IPS DF 6.9 (cell line): ENCODE measurements at places on chromosomes 1 and 21.

GRCh38 chr1:157961805-157962762 lies 31.4 kb upstream of the KIRREL1 start:
- DNase-seq, result no peak

GRCh38 chr1:65222340-65222940 lies 74.4 kb downstream of the AK4 start:
- DNase-seq, result no peak

DNA sequence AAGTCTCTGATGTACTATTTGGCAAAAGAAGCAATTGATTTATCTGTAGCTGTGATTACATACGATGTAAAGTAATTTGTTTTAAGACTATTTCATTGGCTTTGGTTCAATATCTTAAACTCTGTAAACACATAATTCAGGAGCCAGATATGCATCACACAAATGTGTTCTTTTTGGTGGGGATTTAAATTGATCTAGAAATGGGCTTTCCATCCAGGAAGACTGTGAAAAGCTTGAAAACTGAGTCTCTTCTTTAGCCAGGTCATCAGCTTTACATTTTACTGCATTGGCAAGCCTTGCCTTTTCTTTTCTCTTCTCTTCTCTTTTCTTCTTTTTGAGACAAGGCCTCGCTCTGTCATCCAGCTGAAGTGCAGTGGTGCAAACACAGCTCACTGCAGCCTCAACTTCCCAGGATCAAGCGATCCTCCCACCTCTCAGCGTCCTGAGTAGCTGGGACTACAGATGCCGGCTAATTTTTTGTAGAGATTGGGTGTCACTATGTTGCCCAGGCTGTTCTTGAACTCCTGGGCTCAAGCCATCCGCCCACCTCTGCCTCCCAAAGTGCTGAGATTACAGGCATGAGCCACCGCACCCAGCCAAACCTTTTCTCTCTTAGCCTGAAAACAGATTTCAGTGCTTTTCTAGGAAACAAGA lies 1.4 kb downstream of the RCAN3 start:
- DNase-seq, result no peak

- DNase-seq, result no peak
Measured at GRCh38 chr1:169915150-169915549, 21.5 kb upstream of the SCYL3 start.

DNA sequence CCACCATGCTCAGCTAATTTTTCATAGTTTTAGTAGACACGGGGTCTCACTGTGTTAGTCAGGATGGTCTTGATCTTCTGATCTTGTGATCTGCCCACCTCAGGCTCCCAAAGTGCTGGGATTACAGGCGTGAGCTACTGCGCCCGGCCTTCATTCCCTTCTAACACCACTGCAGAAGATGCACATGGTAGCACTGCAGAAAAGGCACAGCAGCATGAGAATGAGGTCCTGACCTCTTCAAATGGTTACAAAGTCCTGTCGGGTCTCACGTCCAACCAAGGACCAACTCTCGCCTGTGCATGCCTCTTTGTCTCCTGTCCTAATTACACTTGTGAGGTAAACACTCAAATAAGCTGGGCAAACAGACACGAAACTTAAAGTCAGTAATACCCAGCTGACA lies 83.0 kb upstream of the GCLM start:
- DNase-seq, result no peak

GRCh38 chr1:183584147-183584546 lies 6.1 kb downstream of the NCF2 start:
- DNase-seq, result no peak

DNA sequence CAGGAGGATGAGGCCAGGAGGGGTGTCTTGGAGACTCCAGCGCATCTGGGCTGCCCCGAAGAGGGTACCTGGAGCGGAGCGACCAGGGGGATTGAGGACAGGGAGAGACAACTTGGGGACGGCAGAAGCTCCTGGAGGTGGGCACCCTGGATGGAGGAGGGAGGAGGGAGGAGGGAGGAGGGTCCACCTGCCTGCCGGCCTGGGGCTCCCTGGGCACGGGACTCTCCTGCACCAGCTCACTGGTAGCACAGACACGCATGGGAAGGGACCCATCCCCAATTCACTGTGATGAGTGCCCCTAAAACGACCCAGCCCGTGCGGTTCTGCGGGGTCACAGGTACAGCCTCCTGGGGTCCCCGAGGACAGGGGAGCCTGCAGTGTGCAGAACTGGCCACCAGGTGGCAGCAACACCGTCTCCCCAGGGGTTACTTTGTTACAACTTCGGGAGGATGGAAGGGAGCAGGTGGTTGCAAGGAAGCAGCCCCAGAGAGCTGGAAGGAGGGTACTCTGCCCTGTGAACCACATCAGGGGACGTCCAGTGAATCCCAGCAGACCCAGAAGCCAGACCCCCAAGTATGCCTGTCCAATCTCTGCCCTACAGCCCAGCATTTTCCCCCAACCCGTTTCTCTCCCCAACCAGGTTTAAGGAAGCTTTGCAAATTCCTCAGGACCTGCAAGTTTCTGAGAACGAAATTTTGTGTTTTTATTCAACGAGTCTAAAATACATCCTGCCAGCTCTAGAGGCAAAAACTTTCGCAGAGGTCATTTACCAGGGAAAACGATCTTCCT lies 482.4 kb downstream of the NPHP4 start:
- peak; percentile 31 for DNase-seq

DNA sequence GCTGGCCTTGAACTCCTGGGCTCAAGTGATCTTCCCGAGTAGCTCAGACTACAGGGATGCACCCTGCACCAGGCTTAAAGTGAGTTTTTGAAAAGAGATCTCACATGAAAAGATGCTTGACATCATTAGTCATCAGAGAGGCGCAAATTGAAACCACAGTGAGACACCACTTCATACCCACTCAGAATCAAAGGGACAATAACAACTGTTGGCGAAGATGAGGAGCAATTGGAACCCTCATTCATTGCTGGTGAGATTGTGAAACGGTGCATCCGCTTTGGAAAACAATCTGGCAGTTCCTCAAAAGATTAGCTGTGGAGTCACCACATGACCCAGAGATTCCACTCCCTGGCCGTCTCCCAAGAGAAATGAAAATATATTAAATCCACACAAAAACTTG lies 122.3 kb downstream of the PGBD5 start:
- DNase-seq, result no peak

- DNase-seq, result no peak
Measured at GRCh38 chr1:3159121-3159520, 90.1 kb downstream of the PRDM16 start.

DNA sequence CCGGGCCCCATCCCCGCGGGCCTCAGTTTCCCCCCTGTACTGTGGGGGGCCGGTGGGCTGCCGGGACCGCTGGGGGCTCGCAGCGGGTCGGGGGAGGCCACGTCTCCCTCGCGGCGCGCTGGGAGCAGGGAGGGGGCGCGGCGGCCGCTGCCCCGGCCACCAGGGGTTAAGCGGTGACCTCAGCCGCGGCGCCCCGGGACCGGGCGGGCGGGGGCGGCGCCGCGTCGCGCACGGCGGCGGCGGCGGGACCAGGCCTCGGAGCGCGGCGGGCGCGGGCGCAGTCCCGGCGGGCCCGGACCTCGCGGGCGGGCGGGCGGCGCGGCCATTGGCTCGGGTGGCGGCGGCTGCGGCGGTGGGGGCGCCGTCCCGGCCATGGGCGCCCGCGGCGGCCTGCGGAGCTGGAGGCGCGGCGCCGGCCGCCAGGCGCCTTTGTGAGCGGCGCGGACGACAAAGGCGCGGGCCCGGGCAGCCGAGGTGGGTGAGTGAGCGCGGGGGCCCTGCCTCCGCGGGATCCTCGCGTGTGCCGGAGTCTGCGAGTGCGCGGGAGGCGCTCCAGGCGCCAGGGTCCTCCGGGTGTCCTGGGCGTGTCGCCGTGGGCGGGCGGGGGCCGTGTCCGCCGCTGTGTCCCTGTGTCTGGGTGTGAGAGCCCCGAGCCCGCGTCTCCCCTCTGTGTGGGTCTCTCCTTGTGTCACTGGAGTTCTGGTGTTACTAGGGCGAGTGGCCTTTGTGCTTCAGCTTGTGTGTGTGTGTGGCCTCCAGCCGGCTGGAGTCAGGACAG lies at the start of gene ARHGEF10L:
TSS of gene ARHGEF10L (plus strand) at position 222 of the 778 bp plus-strand sequence. CDS start 40,898 bp downstream, outside the sequence.
- no peak for DNase-seq

- DNase-seq, result no peak
Measured at GRCh38 chr1:160115545-160116282, at the start of gene ATP1A2. TSS of gene ATP1A2 (plus strand) at chr1:160115759. CDS start at chr1:160115862, 103 bp downstream.

DNA sequence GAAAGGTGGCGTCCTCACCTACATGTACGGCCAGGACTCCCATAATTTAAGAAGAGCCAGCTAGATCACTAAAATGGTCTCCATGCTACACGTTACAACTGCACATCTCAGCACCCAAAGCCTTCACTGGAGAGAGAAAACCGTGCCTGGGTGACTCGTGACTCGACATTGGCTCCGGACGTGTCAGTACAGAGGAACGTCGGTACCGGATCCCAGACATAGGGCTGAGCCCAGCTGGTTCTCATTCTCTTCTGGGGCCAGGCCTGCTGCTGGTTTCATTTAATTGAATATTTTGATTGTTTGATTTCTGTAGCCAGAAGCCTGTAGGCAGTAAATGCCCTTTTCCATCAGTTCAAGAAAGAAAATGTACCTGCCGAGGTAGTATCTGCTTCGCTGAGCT lies 93.1 kb downstream of the HHIPL2 start:
- DNase-seq, result no peak

- no peak for DNase-seq
Measured at GRCh38 chr1:99680270-99680669, 34.4 kb downstream of the PALMD start.

DNA sequence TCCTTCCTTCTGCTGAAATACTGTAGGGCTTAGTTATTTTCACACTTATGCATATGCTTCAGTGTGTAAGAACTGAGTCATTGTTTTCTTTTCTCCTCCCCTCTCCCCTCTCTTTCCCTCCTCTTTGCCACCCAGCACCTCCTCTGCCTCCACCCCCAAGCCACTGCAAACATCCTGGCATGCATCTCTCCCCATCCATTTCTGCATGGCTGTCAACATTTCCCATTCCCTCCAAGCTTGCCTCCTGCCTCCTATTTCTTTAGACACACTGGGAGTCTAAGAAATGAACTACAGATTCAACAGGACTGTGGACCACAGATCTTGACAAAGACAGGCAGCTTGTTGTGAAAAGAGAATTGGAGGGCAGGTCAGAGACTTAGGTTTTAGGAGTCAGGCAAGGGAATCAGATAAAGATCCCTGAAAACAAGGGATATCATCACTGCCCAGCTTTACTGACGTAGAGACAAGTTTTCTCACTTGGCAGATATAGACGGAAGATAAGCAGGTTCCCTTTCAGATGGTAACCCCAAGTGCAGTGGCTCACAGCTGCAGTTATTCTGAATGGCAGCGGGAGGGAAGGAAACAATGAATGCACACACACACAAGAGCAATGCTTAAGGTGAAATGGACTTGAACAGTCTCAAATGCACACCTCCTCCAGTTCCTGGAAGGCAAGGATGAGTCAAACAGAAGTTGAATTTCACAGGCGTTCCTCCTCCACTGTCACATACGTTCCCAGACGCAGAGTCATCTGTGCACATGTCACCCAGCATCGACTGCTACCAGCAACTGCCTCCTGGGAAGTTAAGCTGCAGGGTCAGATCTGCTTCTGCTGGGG lies 56.1 kb downstream of the HIVEP3 start:
- no peak for DNase-seq

DNA sequence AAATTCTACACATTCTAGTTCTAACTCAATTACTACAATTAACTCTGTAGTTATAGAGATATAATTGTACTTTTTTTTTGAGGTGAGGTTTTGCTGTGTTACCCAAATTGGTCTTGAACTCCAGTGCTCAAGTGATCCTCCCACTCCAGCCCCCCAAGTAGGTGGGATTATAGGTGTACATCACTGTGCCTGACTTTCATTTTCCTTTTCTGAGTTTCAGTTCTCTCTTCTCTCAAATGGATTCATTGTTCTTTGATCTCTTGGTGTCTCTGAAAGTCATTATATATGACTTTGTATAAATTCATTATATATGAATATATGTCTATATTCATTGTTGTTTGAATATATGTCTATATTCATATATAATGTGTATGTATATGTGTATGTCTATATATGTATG lies 74.0 kb upstream of the GALNT2 start:
- no peak for DNase-seq

- no peak for DNase-seq
Measured at GRCh38 chr1:240122639-240123613, 31.2 kb downstream of the FMN2 start.

- no peak for DNase-seq
Measured at GRCh38 chr1:236123563-236123962, 18.8 kb upstream of the GPR137B start.

GRCh38 chr1:8777867-8778266 lies 39.6 kb downstream of the RERE start:
- DNase-seq, result no peak

DNA sequence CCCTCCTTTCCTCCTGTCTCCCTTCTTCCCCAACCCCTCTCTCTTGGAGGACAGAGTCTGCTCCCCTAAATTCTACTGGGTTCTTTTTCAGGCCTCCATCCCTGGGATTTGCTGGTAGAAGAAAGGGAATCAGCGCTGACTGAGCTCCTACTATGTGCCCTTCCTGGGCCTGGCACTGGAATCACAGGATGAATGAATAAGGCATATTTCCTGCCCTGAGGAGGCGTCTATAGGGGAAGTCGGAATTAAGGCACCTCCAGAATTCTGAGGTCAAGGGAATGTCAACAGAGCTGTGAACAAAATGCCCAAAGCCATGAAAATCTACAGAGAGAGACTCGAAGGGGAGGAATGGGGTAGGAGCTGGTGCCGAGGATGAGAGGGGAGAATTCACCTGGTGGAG lies 17.4 kb upstream of the BTG2 start:
- DNase-seq, result no peak

DNA sequence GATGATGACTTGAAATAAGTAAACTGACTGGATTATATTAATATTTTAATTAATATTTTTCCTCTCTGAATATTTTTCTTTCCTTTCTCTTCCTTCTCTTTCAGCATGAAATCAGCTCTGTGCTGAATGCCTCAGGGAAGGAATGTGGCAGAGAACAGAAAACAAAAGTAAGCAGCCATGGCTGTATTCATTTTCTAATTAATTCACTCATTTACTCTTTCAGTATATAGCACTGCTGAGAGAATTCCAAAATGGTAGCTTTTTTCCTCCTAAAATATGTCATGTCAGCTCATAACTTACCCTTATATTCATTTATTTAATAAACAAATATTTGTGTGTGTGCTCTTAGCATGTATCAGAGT lies 522.5 kb downstream of the PTPRC start:
- no peak for DNase-seq
